ENCODE measurements at places on chromosomes 3 and 15. TPM values are rescaled to one million over a fixed set of nuclear protein-coding genes. Genes with fewer than 3 reads are reported as not detected.

- no peak for DNase-seq
These were observed 166.1 kb downstream of the PYDC2 start for GRCh38 chr3:191627064-191627463.

DNA sequence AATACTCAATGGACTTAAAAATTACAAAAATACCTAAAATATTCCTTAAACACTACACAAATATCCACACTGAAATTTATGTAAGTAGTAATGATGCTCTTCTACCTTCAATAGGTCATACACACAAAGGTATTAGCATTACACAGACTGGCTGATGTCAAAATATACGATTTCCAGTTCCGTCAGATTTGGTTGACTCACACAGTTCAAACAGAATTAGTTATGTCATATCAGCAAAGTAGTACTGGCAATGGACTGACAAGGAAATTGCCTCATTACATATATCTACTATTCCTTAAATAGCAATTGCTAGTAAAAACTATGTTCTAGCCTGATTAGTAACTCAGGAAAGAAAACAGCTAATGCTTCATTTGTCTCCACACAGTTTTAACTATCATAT is 70.8 kb downstream of the ADAM10 start:
- no peak for DNase-seq

DNA sequence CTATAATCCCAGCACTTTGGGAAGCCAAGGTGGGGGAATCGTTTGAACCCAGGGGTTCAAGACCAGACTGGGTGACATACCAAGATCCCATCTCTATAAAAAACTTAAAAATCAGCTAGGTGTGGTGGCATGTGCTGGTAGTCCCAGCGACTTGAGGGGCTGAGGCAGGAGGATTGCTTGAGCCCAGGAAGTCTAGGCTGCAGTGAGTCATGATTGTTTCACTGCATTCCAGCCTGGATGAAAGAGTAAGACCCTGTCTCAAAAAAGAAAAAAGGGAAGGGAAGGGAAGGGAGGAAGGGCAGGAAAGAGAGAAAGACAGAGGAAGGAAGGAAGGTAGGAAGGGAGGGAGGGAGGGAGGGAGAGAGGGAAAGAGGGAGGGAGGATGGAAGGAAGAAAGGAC is 133.7 kb upstream of the LRRN1 start:
- DNase-seq, result no peak

DNA sequence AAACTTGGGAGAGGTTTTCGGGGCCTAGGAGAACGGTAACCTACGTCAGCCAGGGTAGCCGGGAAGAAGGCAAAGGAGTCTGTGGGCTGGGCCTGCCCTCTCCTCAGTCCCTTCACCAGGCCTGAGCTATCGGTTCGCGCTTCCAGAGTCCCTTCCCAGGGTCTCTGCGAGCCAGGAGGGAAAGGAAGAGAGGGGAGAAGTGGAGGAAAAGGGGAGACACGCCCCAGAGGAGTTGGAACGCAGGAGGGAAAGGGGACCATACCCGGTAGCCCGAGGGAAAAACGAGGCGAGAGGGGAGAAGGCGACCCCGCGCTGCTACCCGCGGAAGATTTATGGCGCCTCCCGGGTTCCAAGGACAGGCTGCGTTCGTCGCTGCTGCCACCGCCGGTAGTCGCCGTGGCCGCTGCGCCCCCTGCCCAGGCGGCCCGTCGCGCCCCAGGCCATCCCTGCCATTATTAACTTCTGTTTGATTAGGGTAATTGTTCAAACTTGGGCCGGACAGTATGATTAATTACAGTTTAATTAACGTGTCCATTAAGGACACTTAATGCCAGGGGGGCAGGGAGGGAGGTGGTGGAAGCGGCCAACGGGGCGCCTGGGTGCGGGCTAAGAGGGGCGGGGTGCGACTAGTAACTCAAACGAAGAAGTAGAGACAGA is 3.4 kb upstream of the SKOR1 start:
- no peak for DNase-seq

DNA sequence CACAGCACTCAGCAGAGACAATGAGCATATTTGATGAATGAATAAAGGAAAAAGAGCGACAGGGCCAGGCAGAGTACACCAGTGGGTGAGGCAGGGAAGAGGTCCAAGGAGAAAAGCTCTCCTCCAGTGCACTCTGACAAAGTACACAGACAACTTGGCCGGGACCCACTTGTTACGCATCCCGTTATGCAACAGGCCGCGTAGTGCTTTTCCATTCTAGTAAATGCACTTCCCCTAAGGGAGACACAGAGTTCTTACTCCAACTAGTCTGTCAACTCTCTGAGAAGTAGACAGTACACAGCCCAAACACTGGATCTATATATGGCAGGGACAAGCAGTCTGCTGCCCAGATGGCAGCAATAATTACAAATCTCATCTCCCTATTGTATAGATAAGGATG is 18.5 kb downstream of the LARP6 start:
- DNase-seq, result no peak

GRCh38 chr3:107212618-107213017 is 164.6 kb upstream of the CCDC54 start:
- DNase-seq, result no peak

DNA sequence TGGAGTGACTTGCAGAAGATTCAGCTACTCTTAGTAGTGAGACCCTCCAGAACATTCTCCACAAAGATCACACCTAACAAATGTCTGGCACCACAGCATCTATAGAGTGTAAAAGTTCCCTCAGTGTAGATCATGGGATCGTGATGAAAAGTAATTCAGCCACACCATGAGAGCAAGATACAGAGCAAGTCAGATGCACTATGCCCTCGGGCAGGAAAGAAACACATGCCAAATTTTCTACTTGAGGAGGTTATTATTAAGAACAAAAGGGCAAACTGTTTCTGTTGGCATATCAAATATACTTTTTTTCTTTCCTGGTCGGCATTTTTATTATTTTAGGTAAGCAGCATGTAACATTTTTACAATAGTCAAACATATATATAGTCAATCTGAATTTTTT is 44.8 kb upstream of the SNTN start:
- no peak for DNase-seq

DNA sequence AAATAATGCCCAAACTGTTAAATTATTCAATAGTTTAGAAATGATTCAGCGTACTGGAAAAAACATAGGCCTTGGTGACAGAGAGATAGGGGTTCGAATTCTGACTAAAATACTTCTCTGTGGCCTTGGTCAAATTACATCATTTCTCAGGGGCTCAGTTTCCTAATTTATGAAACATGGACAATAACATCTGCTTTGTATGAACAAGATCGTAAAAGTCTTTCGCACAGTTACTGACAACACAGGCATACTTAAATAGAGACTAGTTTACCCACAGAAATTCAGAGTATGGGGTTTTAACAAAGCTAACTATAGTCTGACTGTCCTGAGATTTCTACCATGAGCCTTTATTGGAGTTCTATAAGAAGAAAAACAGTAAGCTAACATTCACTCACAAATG is 440.4 kb downstream of the FHIT start:
- no peak for DNase-seq

DNA sequence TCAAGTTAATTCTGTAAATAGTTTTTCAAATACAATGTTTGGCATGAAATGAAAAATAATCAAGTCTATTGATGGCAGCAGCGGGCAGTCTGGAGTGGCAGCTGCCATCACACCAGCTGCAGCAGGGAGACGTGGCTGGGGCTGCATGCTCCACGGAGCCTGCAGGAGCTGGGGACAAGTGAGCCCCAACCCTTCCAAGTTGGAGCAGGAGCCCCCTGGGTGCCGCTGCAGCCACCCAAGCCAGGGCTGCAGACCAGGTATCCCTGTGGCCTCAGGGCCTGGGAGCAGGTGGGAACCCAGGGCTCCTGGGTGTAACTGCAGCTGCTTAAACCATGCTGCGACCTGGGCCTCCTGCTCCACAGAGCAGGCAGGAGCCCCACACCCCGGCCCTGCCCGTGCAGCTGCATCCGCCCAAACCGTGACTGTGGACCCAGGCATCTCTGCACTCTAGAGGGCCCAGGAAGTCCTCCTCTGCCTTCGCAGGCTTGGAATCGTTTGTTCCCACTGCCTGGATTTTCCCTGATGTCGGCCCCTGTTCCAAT is 257.4 kb downstream of the PLOD2 start:
- DNase-seq, result no peak

GRCh38 chr15:80059786-80060355 is 395 bp downstream of the ZFAND6 start:
- peak; percentile 18 for DNase-seq

- peak; percentile 23 for DNase-seq
These were observed 427.5 kb downstream of the VGLL3 start for GRCh38 chr3:86563400-86563970.

DNA sequence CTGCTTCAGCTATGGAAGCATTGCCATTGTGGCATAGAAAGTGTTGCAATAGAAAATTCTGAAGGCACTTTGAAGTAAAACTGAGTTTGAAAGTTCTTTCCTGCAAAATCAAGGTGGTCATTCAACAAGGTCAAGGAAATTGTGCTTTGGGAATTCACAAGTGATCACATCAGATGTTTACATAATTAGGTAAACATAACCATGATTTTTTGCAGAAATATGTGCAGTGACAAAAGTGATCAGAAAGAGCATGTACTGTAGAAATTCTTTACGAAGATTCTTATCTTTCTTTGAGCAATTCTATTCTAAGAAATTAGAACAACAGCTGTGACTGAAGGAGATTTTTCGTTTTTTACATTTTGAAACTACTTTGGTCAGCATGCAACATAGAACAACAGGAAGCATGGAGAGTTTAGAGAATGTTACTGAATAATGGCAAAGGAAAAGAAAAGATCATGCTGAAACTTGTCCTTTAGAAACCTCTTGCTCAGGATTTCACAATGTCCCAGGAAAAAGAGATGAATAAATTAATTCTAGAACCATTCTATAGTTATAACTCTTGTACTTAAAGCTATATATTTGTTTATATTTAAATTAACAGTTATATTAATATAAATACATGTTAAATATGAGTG is 643.4 kb upstream of the ARPP21 start:
- no peak for DNase-seq

- DNase-seq, result no peak
These were observed 378.0 kb upstream of the SGO1 start for GRCh38 chr3:20563985-20564384.

- DNase-seq, result no peak
These were observed 135.1 kb downstream of the ZIC1 start for GRCh38 chr3:147544290-147544689.

DNA sequence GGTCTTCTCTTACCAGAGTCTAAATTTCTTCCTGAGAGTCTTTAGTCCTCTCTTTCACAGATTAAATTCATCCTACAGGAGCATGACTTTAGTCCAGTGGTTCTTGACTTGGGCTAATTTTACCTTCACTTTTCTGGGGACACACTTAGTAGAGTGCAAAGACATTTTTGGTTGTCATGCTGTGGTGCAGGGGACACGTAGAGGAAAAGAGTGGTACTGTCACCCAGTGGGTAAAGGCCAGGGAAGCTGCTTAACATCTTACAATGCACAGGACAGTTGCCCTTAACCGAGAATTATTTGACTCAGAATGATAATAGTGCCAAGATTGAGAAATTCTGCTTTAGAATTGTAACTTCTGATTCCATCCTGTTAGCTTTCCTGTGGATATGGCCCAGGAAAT is 772.5 kb upstream of the GRM7 start:
- no peak for DNase-seq

GRCh38 chr3:69426967-69427304 is 41.0 kb upstream of the FRMD4B start:
- DNase-seq, result no peak

- peak; percentile 39 for DNase-seq
These were observed 3.8 kb upstream of the CAMP start for GRCh38 chr3:48219543-48219942.

GRCh38 chr3:4693620-4694019 is 200.5 kb downstream of the ITPR1 start:
- no peak for DNase-seq

DNA sequence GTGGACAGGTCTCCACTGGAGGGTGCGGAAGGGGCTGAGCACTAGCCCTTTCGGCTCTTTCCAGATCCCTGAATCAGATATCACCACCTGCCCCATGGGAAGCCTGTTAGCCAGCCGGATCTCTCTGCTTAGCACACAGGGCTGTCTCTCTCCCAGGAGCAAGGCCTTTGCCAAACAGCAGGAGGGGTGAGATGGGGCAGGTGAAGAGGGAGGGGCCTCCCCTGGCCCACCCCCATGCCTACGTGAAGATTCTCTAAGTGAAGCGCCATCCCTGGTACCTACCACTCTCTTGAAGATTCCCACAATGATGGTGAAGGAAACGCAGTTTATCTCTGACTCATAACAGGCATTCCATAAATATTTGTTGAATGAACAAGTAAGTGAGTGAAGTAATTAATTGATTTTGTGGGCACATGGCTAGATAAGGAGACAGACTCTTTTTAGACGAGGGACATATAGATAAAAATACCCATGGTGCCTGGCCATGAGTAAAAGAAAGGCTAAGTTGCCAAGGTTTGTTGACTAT is 19.6 kb upstream of the HCN4 start:
- peak; percentile 61 for DNase-seq

DNA sequence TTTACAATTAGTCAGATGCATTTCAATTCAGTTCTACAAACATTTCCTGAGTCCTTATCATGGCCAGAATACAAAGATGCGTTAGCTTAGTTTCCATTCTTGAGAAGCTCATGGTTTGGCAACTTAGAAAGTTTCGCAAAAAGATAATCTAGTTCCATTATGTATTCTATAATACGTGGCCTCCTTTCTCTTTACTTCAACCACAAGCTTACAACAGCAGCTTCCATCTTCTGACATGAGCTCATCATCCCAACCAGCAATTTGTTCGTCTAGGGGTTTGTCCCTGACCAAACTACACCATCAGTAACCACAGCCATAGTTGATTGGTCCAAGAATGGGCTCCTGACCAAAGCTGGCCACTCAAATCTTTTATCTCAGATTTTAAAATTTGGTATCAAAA is 267.6 kb upstream of the TBC1D5 start:
- DNase-seq, result no peak

DNA sequence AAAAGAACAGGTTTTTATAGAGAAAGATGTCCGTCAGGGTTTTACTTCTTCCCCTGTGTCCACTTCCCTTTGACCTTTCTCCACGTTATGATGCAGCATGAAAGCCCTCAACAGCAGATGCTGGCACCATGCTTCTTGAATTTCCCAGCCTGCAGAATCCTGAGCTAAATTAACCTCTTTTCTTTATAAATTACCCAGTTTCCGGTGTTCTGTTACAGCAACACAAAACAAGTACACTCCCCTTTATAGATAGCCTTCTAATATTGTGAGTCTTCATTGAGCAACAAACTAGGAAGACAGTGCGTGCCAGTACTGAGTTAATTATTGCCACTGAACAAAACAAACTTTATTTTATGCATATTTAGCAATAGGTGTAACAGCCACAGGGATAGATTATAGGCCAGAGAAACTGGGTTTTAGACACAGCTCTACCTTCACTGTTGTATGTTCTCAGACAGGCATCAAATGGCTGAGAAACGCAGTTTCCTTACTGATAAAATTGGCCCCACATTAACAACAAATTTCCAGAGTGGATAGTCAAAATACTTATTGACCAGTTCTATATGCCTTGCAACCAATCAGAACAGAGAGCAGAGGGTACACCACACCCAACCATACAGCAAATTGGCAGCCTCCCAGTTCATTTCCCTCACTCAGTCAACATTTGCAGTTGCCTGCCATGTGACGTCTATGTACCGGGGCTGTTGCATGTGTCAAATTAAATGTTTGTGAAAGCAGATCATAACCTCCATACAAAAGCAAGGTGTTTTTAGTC is 14.4 kb upstream of the TBL1XR1 start:
- no peak for DNase-seq

CYP1A2 gene
- total RNA-seq, result not detected

OR5K2 gene
- total RNA-seq, result not detected

RASL12 gene
- total RNA-seq, result not detected

SPTBN5 gene
- total RNA-seq, result 0.57 TPM

SEC22A gene
- total RNA-seq, result 15.0 TPM

ADGRG7 gene
- total RNA-seq, result not detected

ATP8B4 gene
- 0.81 TPM for total RNA-seq

TMEM45A gene
- 43.6 TPM for total RNA-seq

GOLGA8G gene
- total RNA-seq, result not detected

SOX2 gene
- not detected for total RNA-seq

GP5 gene
- total RNA-seq, result 0.07 TPM

All from HFFc6 (cell line).